ENCODE measurements at places on chromosomes 16 and 17.
A peak's percentile ranks its signal among the peaks of the same experiment; 100 is the strongest.

DNA sequence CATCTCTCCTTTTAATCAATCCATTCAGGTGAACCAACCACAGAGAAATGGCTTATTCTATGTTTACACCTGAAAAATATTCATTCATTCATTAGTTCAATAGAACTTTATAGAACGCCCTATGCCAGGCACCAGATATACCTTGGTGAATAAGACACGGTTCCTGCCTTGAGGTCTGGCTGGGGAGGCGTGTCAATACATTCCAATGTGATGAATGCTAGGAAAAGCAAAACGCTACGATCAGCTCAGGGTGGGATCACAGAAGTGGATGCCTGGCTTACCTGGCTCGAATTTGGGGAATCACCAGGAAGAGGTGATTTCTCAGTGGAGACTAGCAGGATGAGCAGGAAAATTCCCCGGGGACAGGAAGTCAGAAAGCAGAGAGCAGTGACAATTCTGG, 17.5 kb upstream of the WFIKKN2 start:
- no peak for DNase-seq

GRCh38 chr16:23729503-23730424, 16.7 kb upstream of the ERN2 start:
- DNase-seq, result peak; percentile 2

- DNase-seq, result no peak
Measured at GRCh38 chr16:10833271-10833670, 14.7 kb upstream of the TVP23A start.

GRCh38 chr16:87132361-87133014, 184.7 kb downstream of the C16orf95 start:
- no peak for DNase-seq

GRCh38 chr17:32350666-32351418, 885 bp downstream of the ZNF207 start:
- DNase-seq, result peak; percentile 18

- DNase-seq, result no peak
Measured at GRCh38 chr17:42276359-42276608, at the start of gene STAT5B. Gene STAT5B, minus strand, starts transcription at chr17:42276391. Its CDS starts 44,264 bp downstream, at chr17:42232127.

DNA sequence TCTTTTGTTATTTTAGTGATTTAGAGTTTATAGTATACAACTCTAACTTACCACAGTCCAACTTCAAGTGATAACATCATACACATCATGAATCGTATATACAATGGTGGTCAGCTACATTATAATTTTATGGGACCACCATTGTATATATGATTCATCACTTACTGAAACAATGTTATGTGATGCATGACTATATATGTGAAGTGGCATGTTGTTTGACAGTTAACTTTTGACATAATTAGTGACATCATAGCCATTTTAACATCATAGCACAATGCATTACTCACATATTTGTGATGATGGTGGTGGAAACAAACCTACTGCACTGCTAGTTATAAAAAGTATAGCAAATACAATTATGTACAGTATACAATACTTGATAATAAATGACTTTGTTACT, 21.9 kb downstream of the DYNLL2 start:
- no peak for DNase-seq

DNA sequence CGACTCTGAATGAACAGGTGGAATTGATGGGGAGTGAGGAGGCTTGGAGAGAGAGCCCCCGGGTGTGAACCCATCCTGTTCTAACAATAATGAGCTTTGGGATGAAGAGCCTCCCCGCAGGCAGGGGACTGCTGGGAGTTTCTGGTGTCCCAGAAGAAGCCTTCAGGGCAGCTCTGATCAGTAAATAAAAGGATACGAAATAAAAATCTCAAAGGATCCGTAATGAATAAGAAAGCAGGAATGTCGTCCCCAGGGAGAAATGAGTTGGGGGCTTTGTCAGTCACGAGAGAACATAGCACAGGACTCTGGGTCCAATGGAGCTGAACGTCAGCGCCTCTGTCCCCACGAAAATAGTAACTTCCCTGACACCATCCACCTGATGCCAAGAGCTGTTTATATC, 113.4 kb downstream of the PITPNC1 start:
- DNase-seq, result no peak

GRCh38 chr17:45115015-45115625, 17.2 kb downstream of the PLCD3 start:
- no peak for DNase-seq

DNA sequence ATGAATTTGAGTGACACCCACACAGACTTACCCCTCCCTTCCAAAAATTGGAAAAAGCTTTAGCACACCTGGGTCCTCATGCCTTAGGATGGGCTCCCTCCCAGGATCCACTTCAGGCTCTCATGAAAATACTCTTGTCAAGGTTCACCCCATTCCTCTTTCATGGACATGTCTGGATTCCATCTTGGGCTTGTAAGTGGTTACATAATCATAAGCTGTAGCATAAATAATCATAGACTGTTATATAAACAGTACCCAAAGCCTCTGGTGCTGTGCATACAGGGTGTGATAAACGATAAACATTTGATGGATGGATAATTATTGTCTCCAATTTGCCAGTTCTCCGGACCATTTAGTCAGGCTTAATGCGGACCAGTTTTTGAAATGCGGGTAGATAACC, 53.7 kb upstream of the TEKT3 start:
- no peak for DNase-seq

- DNase-seq, result no peak
Measured at GRCh38 chr16:29698484-29699323, 19.7 kb downstream of the QPRT start.

- no peak for DNase-seq
Measured at GRCh38 chr16:22370038-22370820, 4.2 kb downstream of the CDR2 start.

DNA sequence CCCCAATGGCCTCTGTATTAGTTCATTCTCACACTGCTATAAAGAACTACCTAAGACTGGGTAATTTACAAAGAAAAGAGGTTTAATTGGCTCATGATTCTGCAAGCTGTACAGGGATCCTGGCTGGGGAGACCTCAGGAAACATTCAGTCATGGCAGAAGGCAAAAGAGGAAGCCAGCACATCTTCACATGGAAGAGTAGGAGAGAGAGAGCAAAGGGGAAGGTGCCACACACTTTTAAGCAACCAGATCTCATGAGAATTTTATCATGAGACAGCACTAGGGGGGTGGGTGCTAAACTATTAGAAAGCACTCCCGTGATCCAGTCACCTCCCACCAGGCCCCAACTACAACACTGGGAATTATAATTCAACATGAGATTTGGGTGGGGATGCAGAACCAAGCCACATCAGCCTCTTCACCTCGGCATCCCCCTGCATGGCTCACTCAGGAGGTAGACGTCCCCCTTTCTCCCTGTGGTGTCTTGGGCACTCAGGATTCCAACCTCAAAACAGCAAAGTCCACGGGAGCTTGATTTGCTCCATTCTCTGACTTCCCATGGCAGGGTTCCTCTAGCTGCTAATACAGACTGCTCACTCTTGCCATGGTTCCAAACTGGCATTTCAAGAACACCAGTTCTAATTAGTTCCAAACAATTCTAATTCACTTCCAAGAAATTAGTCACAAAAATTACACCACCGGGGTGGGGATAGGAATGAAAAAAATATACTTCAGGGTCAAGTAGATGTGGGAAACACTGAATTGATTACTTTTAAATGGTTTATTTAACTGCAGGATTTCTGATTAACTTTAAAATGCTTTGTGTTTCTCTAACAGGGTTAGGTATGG, 203.8 kb upstream of the HSBP1 start:
- no peak for DNase-seq

GRCh38 chr16:78900044-78900811, 700.3 kb downstream of the MAF start:
- DNase-seq, result no peak

DNA sequence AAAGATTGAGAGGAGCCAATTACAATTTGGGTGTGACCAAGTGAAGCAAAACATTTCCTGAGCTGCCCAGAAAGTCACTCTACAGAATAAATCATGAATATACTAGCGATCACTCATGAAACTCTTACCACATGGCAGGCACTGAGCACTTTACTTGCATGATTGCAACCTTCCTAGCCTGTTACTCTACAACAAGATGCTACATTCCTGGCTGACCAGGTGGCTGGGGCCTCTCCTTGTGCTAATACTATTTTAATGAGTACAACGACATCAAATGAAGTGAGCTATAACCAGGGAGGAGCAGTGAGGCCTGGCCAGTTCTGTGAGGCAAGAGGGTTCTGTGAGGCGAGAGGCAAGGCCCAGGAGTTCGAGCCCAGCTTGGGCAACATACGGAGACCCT, 75.2 kb downstream of the CPPED1 start:
- DNase-seq, result no peak

- DNase-seq, result no peak
Measured at GRCh38 chr16:87343753-87344050, 26.5 kb upstream of the C16orf95 start.

GRCh38 chr16:79325226-79325945, 275.2 kb downstream of the MAF start:
- no peak for DNase-seq

DNA sequence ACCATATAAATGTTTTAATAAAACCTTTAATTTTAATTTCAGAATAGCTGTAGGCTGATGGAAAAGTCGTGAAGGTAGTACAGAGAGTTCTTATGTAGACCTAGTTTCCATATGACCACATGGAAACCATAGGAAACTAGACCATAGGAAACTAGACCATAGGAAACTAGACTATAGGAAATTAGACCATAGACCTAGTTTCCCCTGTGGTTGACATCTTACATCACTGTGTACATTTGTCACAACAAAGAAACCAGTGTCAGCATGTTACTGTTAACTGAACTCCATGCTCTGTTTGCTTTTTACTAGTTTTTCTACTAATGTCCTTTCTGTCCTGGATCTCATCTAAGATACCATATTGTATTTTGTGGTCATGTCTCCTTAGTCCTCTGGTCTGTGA, 14.6 kb downstream of the NUDT7 start:
- no peak for DNase-seq

DNA sequence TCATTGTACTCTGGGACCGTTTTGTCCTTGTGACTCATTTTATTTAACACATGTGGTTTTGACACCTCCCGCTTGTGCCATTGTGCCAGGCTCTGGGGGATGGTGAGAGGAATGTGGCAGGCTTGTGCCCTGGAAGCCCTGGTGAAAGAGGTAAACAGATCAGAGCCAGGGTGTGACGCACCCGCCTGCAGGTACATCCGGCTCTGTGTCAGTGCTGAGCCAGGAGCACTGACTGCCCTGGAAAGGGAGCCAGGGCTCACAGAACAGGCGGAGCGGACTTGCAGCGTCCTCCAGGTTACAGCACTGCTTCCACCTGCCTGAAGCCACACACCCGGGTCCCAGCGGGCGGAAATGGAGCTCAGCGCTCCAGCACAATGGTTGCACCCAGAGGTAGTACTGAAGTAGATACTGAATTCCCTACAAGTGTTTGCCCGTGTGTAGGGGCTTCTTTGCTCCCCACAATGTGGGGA, 30.6 kb downstream of the CDRT15 start:
- DNase-seq, result no peak

- DNase-seq, result no peak
Measured at GRCh38 chr16:64974381-64974780, 147.5 kb downstream of the CDH11 start.

DNA sequence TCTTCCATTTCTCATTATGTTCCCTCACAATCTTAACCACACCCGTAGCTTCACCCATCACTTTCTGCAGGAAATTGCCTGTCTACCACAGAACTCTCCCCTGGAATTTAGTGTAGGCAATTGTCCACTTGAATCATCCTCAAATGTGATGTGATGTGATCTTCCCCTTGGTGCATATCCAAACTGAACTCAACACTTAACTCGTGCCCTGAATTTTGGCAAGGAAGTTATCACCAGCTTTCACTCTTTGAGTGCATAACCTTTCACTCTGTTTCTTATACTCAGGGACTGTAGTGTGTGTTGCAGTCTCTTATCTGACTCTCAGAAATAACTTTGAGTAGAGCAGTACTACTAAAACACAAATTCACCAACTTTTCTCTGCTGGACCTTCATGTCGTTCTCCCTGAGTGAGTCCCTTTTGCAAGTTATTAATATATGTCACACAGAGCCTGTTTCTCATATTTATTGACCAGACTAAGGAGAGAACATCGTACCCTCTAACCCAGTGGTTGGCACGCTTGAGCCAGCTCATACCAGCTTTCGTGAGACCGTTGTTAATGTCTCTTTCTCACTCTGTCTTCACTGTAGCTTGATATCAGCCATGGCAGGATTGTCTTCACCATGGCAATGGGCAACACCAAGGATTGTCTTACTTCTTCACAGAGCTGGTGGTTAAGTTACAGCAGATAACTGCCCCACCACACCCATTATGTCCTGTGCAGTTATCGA, 558.9 kb upstream of the HSBP1 start:
- DNase-seq, result no peak

DNA sequence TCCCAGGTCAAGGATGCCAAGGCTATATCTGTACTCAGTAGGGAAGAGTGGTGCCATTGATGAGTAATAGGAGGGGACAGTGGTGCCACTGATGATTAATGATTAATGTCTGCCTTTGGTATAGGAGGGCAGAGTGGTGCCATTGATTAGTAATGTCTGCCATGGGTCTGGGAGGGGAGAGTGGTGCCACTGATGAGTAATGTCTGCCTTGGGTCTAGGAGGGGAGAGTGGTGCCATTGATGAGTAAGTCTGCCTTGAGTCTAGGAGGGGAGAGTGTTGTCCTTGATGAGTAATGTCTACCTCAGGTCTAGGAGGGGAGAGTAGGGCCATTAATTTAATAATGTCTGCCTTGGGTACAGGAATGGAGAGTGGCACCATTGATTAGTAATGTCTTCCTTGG, 507.8 kb upstream of the EEF2KMT start:
- DNase-seq, result no peak

- DNase-seq, result peak; percentile 57
Measured at GRCh38 chr17:37488009-37488604, 1.6 kb upstream of the DUSP14 start.

- DNase-seq, result no peak
Measured at GRCh38 chr17:78291944-78292910, 60.8 kb downstream of the TMEM235 start.

DNA sequence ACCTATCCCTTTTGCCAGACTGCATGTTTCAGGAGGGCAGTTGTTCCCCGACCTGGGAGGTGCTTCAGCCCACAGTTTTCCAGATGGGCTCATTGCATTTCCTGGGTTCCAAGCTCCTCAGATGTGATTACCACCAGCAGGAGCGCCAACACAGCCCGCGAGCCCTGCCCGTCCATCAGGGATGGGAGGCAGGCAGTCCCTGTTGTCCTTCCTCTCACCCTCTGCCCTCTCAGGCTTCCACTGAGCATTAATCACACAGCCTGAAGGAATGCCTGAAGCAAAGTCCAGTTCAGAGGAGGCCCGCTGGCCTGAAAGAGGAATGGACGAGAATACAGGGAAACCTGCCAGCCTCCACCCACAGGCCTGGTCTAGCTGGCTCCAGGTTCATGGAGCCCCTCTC, 256.3 kb upstream of the SDK2 start:
- no peak for DNase-seq

DNA sequence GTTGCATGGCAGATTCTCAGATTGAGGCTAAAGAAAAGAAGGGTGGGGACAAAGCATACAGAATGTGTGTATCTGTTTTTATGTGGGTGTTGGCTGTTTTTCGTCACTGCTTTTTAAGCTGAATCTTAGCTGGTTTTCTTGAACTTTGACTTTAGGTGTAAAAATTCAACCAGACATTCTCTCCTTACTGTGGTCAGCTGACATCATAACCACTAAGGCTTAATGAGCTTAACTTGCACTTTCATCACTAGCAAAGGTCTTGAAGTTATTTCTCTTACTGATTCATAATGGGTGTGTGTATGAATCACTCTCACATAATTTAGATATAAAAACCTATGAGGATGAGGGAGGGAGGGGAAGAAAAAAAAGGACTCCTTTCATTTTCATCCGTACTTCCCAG, 4.0 kb upstream of the CDC6 start:
- DNase-seq, result no peak

GRCh38 chr16:4862639-4863038, 15.4 kb downstream of the UBN1 start:
- no peak for DNase-seq

GRCh38 chr16:17940584-17941364, 395.8 kb downstream of the NPIPA8 start:
- DNase-seq, result no peak
